Fibroblast of skin of abdomen (primary cell): ENCODE measurements at places on chromosomes 5 and 9.

DNA sequence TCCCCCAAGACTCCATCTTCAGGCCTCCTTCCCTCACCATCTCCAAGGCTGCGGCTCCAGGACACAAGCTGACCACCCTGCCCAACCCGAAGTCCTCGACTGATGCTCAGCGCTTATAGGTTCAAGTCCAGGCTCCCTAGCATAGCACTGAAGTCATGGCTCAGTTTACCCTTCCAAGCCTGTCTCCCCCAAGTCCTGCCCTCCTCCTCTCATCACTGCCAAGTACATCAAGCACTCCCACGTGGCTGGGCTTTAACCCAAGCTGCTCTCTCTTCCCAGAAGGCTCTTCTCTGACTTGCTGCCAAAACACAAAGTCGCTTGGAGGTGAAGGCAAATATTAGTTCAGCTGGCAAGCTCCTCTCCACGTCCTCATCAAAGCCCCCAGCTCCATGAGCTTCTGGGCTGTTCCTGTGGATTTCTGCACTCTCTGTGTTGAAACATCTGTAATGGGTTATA lies 22.1 kb upstream of the MARCHF6 start:
- peak; percentile 91 for DNase-seq

- no peak for DNase-seq
These were observed 5.6 kb downstream of the NANS start for GRCh38 chr9:98062161-98062560.

- DNase-seq, result no peak
These were observed 93.5 kb upstream of the HAND1 start for GRCh38 chr5:154571325-154572035.

DNA sequence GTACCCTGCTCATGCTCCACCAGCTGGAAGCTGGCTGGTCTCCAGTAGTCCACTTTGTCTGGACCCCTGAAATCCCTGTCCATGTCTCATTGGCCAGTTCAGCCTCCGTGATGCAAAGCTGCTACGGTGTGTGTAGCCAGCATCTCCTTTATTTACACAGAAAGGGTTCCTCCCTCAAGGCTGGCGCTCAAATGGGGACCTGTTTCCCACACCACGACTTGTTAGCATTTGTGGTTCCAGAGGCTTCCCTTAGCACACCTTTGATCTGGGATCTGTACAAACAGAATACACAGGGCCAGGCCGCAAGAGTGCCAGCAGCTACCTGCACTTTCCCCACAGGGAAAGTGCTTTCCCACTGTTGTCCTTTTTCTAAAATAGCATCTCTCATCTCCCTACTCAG lies 5.7 kb upstream of the SMU1 start:
- DNase-seq, result no peak

DNA sequence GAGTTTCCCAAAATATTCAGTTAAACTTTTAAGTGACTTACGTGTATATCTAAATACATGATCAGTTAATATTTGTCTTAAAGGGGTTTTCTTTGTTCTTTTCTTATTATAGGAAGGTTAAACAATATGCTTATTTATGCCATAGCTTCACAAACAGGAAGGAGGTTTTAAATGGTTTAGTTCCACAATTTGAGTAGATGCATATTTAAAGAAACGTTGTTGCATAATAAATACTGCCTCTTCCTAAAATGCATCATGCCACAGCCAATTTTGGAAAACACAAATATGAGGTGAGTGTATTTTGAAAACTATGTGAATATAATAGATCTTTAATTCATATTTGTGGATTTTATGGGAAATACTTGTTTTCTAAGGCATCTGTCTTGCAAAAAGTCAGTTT lies 2.5 kb upstream of the ADRB2 start:
- no peak for DNase-seq

GRCh38 chr9:133112663-133113026 lies 8.4 kb downstream of the RALGDS start:
- no peak for DNase-seq

GRCh38 chr5:149406203-149406978 lies 27.3 kb upstream of the IL17B start:
- DNase-seq, result peak; percentile 100

GRCh38 chr5:38466424-38467189 lies 89.8 kb downstream of the LIFR start:
- DNase-seq, result no peak

GRCh38 chr5:23626961-23627360 lies 119.6 kb downstream of the PRDM9 start:
- no peak for DNase-seq

DNA sequence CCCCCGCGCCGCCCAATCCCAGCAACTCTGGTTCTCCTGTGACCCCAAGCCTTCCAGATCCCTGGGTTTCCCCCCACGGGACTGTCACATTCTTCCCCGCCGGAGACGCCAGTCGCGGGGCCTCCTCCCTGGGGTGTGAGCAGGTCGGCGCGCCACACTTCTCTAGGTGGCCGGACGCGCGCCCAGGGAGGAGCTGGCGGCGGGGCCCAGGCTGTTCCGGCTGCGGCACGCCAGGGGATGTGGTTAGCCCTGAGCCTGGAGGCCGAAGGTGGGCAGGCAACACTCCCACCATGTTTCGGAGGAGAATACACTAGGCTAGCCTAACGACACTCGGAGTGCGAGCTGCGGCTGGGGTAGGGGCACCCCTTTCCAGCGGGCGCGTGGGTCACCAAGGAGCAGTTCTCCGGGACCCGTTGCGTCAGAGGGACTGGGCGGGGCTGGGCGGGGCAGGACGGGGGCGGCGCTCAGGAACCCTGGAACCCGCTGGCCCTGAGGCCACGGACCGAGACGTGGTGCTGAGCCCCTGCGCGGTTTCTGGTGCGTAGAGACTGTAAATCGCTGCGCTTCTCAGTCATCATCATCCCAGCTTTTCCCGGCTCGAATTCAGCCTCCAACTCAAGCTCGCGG lies at the start of gene SLC27A6:
Gene SLC27A6, plus strand, starts transcription at position 478 of the 627 bp plus-strand sequence. CDS start 650 bp downstream, outside the sequence.
- DNase-seq, result no peak

GRCh38 chr5:171226096-171226754 lies 82.8 kb upstream of the TLX3 start:
- DNase-seq, result no peak

- peak; percentile 56 for DNase-seq
These were observed 185.2 kb upstream of the TRIM32 start for GRCh38 chr9:116501871-116502270.
